ENCODE measurements at places on chromosomes 1 and 21. TPM values are rescaled to one million over a fixed set of nuclear protein-coding genes. Genes with fewer than 3 reads are reported as not detected.

MFAP2 gene
- total RNA-seq = 52.1 TPM

SLC44A5 gene
- total RNA-seq = 0.52 TPM

TP73 gene
- not detected for total RNA-seq

KIF26B gene
- 0.62 TPM for total RNA-seq

ELAPOR1 gene
- total RNA-seq = 0.38 TPM

SERTAD4 gene
- total RNA-seq = 1.7 TPM

CAPN8 gene
- total RNA-seq = not detected

HAO2 gene
- total RNA-seq = not detected

APCS gene
- total RNA-seq = not detected

ATP1A4 gene
- total RNA-seq = not detected

WNT4 gene
- total RNA-seq = 0.32 TPM

OR6K3 gene
- not detected for total RNA-seq

CD34 gene
- total RNA-seq = 154 TPM

SHISA4 gene
- 33.7 TPM for total RNA-seq

S100A14 gene
- not detected for total RNA-seq

CYP4A22 gene
- total RNA-seq = 0.10 TPM

UTS2 gene
- not detected for total RNA-seq

TLCD4 gene
- total RNA-seq = 11.6 TPM

SESN2 gene
- total RNA-seq = 16.8 TPM

KCNE2 gene
- not detected for total RNA-seq

LCE2A gene
- total RNA-seq = not detected

ALPL gene
- 55.3 TPM for total RNA-seq

GPR157 gene
- total RNA-seq = 8.3 TPM

UHMK1 gene
- total RNA-seq = 27.5 TPM

CBS gene
- 8.7 TPM for total RNA-seq

GBP7 gene
- not detected for total RNA-seq

KCNJ9 gene
- not detected for total RNA-seq

TAGLN2 gene
- 237 TPM for total RNA-seq

HSPB7 gene
- total RNA-seq = 588 TPM

TNFRSF8 gene
- 1.3 TPM for total RNA-seq

C1orf21 gene
- 64.5 TPM for total RNA-seq

PSRC1 gene
- 1.7 TPM for total RNA-seq

LRRC38 gene
- not detected for total RNA-seq

RFX5 gene
- 26.0 TPM for total RNA-seq

CCDC181 gene
- total RNA-seq = 0.95 TPM

LHX8 gene
- not detected for total RNA-seq

SH2D1B gene
- 0.69 TPM for total RNA-seq

ZMYM4 gene
- 51.3 TPM for total RNA-seq

REN gene
- total RNA-seq = not detected

SELL gene
- total RNA-seq = 5.5 TPM

NHLH1 gene
- total RNA-seq = not detected

LAX1 gene
- 0.83 TPM for total RNA-seq

PGLYRP4 gene
- total RNA-seq = not detected

FLG gene
- not detected for total RNA-seq

LCE3D gene
- total RNA-seq = not detected

RAB4A gene
- total RNA-seq = 56.2 TPM

SPRR2A gene
- not detected for total RNA-seq

PPM1J gene
- total RNA-seq = 3.0 TPM

TSPEAR gene
- total RNA-seq = 0.48 TPM

OR2L5 gene
- not detected for total RNA-seq

CDCA8 gene
- 0.42 TPM for total RNA-seq

Measured in posterior vena cava (tissue), 2 donors.